ENCODE measurements at places on chromosomes 2 and 18.
A peak's percentile ranks its signal among the peaks of the same experiment; 100 is the strongest.

- no peak for DNase-seq
Measured at GRCh38 chr2:143505542-143505941, 376.3 kb downstream of the ARHGAP15 start.

DNA sequence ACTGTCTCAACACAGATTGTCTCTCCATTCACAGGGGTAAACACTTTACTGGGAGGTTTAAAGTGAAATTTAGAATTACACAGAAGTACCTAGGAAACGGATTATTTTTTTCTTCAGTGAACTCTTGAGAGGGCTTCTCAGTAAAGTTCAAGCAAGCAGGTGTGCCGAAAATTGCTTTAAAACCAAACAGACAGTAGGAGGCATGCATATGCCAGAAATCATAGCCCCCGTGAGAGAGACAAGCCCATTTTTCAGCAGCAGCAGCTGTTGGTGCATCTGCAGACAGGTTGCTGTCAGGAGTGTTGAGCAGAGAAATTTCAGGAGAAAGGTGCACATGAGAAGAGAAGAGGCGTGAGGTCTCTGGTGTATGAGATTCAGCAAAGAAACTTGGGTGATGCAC is 2115.5 kb upstream of the CELF4 start:
- DNase-seq, result no peak

GRCh38 chr2:158695305-158695704 is 99.8 kb upstream of the DAPL1 start:
- no peak for DNase-seq

GRCh38 chr2:146229508-146230155 is 1615.2 kb upstream of the ACVR2A start:
- no peak for DNase-seq

DNA sequence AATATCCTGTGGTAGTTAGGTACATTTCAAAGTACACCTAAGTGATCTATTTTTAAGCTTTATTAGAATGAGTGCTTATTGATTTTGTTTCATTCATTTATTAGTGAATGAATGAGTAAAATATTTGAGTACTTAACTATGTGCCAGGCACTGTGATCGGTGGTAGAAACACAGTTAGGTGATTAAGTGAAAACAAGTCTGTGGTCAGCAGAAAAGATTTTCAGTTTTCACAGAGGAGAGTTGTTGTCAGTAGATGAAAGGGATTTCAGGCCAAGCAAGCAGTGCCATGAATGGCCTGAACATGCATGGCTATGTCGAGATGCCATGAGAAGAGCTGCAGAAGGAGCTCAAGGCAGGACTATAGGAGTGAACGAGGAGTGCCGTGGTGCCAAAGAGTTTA is 85.9 kb downstream of the SPTBN1 start:
- no peak for DNase-seq

DNA sequence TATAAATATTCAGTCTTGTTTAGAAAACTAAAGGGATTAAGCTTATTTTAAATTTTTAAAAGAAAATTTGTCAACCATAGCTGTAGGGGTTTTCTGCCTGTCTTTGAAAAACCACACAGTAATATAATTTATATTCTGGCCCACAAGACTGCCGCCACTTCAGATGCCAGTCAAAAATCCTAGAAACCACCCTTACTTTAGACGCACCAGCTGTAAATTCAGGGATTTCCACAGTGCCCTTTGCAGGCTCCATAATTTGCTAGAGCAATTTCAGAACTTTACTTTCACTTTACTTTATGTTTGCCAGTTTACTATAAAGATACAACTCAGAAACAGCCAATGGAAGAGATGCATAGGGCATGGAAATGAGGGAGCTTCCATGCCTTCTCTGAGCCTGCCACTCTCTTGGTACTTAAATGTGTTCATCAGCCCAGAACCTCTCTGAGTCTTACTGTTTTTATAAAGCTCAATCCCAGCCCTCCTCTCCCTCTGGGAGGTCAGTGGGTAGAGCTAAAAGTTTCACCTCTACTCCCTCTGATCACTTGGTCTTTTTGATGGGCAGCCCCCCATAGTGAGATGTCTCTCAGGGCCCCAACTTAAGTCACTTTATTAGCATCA is 63.3 kb downstream of the KYNU start:
- no peak for DNase-seq

DNA sequence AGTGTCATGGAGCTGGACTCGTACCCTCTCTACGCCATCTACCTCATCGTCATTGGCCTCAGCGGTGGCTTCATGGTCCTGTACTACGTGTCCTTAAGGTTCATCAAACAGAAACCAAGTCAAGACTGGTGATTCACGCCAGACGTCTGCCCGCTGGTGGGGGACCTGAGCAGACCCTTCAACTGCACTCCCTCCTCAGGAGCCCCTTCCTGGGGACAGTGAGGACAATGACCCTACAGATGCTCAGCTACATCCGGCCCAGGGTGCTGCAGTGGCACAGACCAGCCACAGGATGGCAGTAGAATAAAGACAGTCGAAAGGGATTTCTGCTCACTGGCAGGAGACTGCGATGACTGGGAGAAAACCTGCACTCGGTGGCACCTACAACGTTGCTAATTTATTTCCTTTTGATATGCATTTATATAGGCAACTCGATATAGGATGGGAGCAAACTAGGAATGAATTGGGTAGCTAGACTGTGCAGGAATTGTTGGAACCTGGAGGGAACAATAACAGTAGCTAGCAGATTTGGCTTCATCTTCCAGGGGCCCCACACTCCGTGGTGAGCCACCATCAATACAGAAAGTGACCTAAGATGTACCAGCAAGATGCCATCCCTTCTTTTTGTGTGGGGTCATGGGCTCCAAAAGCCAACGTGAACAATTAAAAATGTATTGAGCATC is 39.2 kb downstream of the ABCG8 start:
- DNase-seq, result peak; percentile 86

DNA sequence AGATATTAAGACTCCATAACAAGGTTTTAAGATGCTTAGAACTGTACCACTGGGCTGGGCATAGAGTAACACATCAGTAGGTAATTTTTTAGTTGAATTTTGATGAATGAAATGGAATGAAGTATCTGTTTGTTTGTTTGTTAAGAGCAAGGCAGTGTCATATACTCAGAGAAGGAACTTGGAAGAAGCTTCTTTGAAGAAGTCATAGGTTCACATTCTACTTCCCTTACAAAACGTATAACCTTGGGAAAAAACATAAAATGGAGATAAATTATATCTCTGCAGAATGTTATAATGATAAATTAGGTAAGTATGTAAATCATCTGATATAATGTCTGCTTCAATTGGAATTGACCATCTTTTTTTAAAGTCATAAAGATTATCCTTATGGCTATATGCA is 122.1 kb upstream of the SLC39A10 start:
- no peak for DNase-seq

- no peak for DNase-seq
Measured at GRCh38 chr2:13919981-13920382, 712.5 kb upstream of the LRATD1 start.

DNA sequence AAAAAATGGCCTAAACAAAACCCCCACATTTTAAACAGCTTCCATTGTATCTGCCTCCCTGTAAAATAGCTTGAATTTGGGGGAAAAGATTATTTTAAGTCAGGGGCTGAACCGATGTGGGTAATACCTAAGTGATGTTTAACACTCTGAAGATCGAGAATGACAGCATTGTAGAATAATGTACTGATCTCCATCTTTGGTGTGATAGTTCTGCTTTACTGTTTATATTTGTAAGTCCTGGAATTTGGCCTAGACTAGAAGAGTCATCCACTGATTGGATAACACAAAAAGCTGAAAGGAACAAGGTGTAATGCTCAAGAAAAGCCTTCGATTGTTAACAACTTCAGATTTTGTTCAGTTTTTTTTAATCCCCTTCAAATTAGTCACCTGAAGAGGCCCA is 53.8 kb upstream of the CCDC68 start:
- DNase-seq, result no peak

DNA sequence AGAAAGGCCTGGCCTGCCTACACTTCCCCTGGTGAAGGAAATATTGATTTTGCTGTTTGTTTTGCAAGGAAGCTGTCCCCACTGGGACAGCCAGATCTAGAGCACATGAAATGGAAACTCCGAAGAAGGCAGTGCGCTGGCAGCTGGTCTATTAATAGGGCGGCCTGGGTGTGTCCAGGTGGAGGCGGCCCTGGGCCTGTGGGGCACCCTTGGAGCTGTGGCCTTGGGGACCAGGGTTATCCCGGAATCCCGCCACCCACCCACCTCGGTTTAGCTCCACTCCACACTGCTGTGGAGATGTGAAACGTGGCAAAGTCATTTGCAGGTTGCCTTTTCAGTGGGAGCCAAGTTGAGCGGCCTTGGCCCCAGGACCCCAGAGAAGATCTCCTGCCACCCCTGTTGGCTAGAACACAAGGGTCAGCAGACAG is 204.3 kb downstream of the KLHL29 start:
- no peak for DNase-seq

GRCh38 chr2:173033084-173033483 is 42.6 kb upstream of the MAP3K20 start:
- no peak for DNase-seq

- DNase-seq, result no peak
Measured at GRCh38 chr2:38080346-38080745, 4.4 kb upstream of the CYP1B1 start.

GRCh38 chr18:36340246-36340645 is 42.7 kb downstream of the FHOD3 start:
- no peak for DNase-seq

DNA sequence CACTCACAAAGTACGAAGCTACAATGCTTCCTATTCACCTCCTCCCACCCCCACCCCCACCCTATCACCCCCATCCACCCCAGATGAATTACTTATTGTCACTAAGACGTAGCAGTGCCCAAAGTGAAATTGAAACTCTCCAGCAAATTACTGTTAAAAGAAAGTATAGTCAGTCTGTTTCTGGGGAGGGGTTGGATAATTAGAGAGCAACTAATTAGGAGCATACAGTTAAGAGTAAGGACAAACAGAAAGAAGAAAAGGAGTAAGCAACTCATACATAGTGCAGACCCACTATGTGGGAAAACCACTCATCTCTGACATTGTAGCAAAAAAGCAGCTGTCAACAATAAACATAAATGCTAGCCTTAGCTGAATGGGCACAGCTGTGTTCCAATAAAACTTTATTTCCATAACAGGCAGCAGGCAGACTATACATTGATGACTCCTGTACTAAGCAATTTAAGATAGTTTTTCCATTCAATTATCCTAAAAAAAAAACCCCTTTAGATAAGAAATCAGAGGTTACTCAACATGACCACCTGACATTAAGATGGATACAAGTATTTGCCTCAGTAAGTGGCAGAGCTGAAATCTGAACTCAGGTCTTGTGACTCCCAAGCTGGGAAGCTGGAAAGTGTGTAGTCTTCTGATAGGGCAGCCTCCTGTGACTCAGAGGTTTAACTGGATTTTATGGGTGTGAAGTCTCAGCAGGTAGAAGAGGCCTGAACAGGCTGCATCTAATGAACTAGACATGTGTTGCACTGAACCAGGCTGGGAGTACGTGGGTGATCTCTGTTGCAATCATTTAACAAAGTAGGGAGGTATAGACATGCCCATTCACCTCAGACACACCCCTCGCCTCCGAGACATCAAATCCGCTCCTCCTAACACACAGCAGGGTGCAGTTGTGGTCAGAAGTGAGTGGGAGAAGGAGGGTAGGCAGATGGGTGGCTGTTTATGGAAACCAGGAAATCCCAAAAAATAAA is 171.8 kb upstream of the KLF7 start:
- DNase-seq, result no peak

DNA sequence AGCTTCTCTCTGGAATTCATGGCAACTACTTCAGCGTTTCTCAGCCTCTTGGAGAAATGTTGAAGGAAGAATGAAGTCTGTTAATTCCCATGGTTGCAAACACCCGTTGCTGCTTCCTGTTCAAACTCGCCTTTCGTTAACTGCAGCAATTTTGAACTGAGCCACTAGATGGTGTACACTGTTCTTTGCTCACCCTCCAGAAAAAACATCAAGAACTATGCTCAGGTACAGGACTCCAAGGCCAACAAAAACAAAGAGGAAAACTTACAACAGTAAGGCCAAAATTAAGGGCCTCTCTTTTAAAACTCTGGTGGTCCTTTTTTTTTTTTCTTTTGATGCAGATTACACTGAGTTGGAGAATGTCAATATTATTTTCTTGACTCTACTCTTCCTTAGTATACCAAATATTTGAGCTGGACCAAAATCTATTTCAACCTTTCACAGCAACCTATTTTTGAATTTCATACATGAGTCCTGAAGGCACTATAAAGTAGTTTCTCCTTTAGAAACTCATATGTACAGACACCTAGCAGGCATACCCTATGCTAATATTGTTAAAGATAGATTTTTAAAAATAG is 58.2 kb downstream of the KLHL14 start:
- no peak for DNase-seq

- no peak for DNase-seq
Measured at GRCh38 chr2:226130192-226130591, 669.4 kb downstream of the IRS1 start.

GRCh38 chr2:16322308-16323125 is 343.1 kb downstream of the CYRIA start:
- DNase-seq, result no peak

DNA sequence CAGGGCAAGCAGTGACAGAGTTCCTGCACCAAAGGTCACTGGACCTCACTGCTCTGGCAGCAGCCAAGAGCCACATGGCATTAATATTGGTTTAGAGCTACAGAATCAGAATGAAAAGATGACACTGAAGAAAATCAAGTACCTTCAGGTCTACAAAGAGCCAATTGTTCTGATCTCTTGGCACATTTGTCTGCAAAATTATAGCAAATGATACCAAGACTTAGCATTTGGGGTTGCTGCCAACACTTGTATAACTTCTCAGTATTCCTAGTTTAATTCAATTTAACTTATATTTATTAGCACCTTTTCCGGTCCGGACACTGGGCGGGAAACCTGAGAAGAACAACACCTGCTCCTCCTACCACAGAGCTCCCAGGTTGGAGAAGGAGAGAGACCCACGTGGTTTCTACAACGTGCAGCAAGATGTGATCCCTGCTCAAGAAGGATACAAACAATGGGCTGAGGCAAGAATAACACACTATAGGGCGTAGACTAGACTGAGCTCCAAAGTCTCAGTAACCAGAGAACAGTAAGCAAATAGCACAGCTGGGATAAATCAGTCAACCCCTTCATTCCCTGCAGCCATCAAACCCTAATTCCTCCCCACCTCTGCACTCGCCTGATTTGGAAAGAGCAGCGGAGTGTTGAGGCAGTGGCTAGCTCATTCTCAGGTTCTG is 2.4 kb downstream of the LRRC30 start:
- DNase-seq, result no peak

- no peak for DNase-seq
Measured at GRCh38 chr2:221568299-221568698, 3.8 kb downstream of the EPHA4 start.

GRCh38 chr2:223026357-223027110 is 25.5 kb upstream of the KCNE4 start:
- DNase-seq, result no peak

DNA sequence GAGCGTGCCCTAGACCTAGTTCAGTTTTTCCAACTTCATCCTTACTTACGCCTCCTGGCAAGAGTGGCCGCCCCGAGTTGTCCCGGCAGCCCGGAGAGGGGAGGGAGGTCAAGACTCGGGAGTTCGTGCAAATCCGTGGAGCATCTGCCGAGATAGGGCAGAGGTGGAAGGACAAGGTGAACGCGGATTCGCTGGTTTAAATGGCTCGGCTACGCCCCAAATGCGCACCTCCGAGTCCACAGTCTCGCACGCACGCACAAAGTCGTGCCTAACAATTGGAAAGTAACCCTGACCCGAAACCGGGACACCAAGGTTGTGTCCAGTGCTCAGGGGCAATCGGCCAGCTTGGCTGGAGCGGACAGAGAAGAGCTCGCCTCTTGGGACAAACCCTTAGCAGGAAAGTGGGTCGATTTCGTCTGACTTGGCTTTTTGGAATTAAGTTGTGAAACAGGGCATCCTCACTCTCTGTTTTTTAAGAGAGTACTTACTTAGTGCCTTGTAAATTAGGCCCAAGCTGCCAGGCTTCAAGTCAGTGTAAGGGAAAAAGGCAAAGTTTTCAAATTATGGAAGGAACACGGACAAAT is 726 bp upstream of the SS18 start:
- DNase-seq, result no peak

All from activated CD4-positive, alpha-beta T cell treated with anti-CD3 and anti-CD28 coated beads, Interleukin-2, amount 50 U/mL, for 48 hours (primary cell).